ENCODE measurements at places on chromosomes 5 and 9.

DNA sequence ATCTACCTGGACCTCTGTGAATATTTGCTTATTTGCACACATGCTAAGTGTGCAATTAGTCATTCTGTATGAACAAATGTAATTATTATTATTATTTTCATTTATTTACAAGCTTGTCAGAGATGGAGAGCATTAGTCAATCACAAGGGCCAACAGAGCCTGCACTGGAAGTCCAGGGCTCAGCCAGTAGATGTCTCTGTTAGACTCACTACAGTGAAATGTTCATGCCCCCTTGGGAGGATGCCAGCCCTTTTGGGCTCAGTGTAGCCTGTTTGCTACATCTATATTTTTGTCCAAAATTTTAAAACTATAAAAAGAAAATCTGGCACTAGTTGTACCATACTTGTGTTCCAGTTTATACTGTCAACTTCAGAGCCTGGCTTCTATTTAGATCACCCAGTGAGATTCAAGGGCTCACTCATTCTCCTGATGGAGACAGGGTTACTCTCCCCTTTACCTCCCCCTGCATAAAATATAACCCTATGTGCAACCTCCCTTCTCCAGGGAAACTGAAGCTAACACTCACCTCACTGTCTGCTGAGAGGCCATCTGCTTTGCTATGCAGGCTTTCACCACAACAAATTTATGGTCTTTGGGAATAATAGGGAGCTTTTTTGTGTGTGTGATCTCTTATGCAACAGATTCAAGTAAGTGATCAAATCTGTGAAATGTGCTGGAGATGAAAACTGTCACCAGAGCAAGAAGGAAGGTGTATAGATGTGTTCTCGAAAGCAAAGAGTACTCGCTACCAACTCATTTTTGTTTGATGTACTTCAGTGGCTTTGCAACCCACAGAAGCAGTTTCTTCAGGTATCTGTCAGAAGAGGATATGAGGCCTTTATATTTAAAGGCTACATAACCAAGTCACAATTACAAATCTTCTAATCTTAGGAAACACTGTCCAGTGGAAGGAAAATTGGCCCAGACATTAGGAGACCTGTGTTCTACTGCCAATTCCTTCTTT is 99.9 kb upstream of the TLE4 start:
- DNase-seq: no peak

DNA sequence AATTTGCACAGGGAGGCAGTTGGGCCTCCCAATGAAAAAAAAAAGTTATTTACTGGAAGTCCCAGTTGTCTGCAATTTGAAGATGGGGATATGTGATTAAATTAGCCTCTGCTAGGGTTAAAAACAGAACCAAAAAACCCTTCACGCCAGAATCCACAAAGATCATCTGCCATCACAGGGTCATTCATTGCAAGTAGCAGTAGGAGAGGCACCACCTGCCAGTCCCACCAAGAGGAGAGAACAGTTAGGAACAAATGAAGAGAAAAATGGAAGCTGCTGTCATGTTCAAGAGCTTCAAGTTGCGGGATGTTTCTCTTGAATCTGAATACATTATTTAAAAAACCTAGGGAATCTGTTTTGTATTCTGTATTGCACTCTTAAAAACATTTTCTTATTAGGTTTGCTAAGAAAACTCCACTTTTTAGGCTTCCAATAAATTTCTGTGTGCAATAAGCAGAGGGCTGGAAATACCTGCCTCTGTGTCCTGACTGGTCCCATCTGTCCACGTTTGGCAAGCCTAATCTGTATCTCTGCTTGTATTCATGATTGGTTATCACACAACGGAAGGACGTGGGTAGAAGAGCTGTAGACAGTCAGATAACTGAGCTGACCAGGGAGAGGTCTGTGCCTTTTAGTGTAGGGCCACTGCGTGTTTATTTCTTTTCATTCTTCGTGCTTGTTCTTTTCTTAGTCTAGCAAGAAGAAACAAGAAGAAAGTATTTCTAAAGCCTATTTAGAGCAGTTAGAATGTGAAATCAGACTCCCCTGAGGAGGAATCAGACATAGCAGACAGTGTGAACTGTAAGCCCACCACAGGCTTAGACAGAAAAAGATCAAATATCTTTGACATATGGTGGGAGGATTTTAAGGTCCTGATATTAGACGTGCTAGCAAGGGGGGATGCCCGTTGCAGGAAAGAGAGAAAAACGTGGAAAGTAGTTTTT is 630.6 kb upstream of the SEMA6A start:
- no peak for DNase-seq

DNA sequence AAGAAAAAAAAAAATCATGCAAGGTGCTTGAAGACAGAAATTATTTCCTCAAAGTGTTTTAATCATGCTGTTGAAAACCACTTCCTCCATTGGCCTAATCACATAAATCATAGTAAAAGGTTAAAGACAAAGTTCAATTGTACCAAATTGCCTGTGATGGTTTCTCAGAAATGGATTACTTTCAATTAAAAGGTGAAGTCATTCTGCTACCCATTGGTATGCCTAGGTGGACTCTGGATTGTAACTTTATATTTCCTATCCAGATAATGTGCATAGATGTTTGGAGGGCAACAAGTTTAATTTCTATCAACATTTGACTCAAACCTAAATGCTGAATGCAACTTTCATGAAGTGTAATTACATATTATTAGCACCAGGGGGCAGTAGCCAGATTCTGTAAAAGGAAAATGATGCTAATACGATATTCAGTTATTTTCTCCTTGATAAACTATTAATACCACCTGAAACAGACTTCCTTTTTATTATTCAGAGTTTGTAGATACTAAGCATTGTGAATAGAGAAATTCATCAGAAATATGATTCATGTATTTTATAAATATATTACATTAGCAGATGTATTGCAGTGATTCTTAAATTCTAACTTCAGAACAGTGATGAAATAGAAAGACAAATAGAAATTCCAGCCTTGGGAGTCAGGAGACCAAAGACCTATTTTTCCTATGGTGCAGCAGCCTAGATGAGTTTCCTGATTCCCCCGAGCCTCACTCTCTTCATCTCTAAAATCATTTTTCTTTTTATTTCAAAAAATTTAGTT is 148.2 kb downstream of the CAAP1 start:
- no peak for DNase-seq

DNA sequence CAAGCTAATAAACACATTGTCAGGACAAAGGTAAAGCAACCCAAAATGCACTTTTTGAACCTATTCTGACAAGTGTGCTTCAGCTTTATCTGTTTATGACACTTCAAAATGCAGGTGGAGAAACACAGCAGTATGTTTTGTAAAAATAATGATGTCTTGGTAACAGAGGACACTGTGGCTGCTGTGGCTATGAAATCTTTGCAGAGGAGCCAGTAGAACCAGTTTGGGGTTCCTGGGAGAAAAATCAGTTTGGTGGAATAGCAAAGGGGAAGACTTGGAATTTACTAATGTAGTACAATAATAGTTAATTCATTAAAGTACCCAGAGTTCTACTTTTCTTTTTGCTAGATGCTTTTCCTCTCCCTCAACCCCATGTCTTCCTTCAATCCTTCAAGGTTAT is 40.6 kb downstream of the SIL1 start:
- no peak for DNase-seq

DNA sequence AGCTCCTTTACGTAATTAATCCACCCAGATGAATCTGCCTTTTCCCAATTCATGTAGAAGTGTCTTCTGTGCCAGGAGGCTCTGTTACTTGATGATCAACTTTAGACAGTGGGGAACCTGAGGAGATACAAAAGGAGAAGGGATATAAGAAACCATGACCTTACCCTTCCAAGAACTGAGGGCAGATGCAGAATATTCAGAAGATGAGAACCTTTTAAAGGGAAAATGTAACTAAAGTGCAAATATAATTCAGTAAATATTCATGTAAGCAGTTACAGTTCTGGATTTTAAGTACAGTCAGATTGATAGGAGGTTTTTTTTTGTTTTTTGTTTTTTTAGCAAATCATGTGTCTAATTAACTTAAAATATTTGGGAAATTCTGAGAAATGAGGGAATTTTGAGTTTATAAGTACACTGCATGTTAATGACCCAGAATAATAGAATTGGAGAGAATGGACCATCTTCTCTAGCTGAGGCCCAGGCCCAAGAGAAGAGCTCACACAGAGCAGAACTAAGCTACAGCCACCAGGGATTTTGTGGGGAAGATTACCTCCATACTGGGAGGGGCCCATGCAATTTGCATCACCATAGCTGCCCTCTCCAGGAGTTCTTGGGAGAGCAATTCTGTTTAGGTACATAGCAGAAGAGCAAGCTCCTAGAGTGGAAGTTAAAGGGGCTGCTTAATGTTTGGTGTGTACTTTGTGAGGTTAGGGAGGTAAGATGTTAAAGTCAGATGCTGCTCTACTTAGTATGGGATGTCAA is 61.5 kb downstream of the SV2C start:
- no peak for DNase-seq

DNA sequence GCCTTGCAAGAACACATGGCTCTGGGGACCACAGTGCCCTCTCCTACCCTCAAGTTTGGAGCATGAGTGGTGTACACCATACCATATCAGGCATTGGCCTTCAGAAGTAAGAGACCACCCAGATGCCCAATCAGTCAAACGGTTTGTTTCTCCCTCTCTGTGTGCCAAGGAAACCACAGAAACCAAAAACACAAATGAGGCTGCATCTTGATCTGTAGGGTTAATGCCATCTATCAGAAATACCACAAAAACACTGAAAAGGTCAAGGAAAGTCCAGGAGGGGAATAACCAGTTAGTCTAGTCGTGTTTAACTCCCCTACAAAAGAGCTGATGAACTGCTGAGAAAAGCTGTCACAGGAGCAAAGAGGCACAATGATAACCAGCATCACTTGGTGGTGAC is 78.4 kb downstream of the INSYN2B start:
- DNase-seq: no peak

DNA sequence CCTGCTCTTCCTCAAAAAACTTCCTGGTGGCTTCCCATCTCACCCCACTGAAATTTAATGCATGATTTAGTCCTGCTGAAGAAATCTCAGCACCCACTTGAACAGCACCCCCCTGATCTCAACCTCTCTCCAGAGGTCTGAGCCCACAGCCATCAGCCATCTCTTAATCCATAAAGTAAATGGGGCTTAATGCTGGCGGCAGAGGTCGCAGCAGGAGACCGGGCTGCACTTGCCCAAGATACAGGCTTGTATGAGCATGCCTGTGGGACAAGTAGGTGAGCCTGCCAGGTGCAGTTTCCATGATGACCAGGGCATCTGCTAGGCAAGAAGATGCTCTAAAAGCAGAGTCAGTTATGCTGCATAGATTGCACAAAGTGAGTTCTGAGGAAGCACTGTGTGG is 52.4 kb upstream of the CTXN3 start:
- no peak for DNase-seq

DNA sequence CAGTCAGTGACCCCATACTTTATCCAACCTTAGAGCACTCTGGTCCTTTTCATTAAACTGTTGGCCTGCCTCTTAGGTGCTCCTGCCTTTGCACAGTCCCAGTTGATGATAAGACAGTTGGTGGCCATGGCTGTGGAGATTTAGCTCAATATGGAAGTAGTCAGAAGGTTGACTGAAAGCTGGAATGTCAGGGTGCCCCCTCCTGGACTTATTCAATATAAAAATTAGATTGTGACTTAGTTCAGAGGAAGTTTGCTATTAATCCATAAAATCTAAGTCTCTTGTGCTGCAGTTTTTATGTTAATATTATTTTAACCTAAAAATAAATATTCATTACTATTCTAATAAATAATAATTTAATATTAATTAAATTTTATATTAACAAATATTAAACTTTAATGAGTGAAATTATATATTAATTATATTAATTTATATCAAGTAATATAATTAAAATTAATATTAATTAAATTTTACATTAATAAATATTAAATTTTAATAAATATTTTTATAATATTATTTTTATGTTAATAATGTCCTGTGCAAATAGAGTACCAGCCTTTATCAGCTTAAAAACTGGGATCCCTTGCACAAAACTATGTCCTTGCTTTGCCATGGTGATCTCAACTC is 77.7 kb upstream of the ADAMTSL1 start:
- DNase-seq: no peak

DNA sequence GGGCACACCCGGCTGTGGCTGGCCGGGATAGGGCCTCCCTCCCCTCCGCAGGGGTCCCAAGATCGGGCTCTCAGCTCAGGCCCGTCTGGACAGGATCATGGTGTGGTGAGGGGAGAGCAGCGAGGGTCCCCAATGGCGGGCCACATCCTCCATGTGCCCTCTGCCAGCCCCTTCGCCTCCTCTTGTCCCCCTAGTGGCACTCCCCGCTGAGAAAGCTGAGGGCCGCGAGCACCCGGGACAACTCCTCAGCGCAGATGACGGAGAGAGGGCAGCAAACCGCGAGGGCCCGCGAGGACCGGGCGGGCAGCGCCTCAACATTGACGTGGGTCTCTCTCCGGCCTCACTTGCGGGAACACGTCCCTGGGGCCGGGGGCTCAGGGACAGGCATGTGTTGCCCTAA is 24.6 kb downstream of the NKD2 start:
- no peak for DNase-seq

All from stimulated activated CD8-positive, alpha-beta memory T cell treated with anti-CD3 and anti-CD28 coated beads, Interleukin-4, amount 100 ng/mL, for 4 hours (primary cell).